Adrenal gland (tissue), 19 donors: ENCODE measurements at places on chromosomes 12 and 14. TPM values are rescaled to one million over a fixed set of nuclear protein-coding genes. Genes with fewer than 3 reads are reported as not detected.
A peak's percentile ranks its signal among the peaks of the same experiment; 100 is the strongest.

- no peak for DNase-seq
These were observed 18.9 kb downstream of the E2F7 start for GRCh38 chr12:77046468-77046867.

DNA sequence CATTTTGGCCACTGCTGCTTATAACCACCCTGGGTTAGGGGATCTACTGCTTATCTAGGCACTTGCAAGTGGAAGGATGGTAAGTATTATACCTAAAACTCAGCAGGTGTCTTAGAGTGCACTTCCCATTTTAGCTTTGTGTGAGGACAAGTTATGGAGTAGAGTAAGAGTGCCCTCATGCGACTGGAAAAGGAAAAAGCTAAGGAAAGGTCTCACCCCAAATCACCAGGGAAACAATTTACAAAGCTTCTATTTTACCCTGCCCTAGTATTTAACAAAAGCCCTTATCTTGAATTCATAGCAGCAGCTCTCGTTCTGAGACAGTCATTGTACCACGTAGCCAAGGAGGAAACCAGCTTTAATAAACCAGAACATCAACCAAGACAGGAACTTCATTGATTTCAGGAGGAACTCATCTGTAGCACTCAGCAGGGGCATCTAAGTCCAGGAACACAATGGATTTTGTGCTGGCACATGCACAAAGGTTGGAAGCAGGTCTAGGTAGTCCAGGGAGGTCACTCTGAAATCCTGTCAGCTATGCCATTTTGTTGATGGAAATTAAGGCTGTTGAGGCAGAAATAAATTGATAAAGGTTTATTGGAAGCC, 2.9 kb downstream of the RDH12 start:
- DNase-seq, result no peak

GRCh38 chr12:122081083-122081696, 2.6 kb downstream of the MLXIP start:
- DNase-seq, result peak; percentile 38

- no peak for DNase-seq
These were observed 21.8 kb downstream of the LMO3 start for GRCh38 chr12:16583969-16584745.

DNA sequence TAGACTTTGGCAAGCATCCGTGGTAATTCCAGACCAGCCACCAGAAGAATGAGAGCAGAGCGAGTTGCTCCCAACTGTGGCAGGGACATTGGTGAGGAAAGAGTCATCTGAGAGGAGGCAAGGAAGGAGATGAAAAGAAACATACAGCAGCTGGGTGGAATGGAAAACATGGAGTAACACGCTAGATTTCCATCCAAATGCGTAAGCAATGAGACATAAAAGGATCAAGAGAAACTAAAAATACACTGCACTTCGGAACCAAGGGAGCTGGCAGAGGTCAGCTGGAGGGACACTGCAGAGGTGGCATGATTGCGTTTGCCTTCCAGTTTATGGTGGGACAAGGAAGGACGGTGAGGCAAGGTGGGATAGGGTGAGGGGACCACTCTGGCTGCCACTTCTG, 82.9 kb downstream of the DDX51 start:
- DNase-seq, result no peak

- no peak for DNase-seq
These were observed 42.8 kb upstream of the WNK1 start for GRCh38 chr12:709455-710020.

DNA sequence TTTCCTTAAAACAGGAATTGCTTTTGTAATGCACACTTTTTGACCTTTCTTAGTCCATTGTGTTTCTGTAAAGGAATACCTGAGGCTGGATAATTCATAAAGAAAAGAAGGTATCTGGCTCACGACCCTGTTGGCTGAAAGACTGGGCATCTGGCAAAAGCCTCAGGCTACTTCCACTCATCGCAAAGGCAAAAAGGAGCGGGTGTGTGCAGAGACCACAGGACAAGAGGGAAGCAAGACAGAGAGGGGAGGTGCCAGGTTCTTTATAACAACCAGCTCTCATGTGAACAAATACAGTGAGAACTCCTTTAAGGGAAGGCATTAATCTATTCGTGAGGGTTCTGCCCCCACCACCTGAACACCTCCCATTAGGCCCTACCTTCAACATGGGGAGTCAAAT, 182.1 kb downstream of the C12orf50 start:
- DNase-seq, result no peak

- DNase-seq, result no peak
These were observed 344.0 kb downstream of the TMEM132D start for GRCh38 chr12:129559776-129560175.

SLC25A21 gene
- 0.44 TPM for total RNA-seq

ANO2 gene
- 1.1 TPM for total RNA-seq

GZMB gene
- total RNA-seq, result 2.4 TPM

SYNDIG1L gene
- total RNA-seq, result 0.23 TPM

CABP1 gene
- total RNA-seq, result 2.4 TPM

CAPS2 gene
- total RNA-seq, result 36.0 TPM

NFATC4 gene
- total RNA-seq, result 45.6 TPM

TRMT5 gene
- 16.5 TPM for total RNA-seq

SLC17A8 gene
- 0.28 TPM for total RNA-seq
